ENCODE measurements at places on chromosomes 1 and 21.

- DNase-seq: no peak
These were observed 7.2 kb downstream of the PRDM2 start for GRCh38 chr1:13707164-13707563.

GRCh38 chr1:115182012-115182715, 92.9 kb upstream of the TSPAN2 start:
- no peak for DNase-seq

GRCh38 chr21:27298465-27298864, 331.6 kb upstream of the ADAMTS5 start:
- no peak for DNase-seq

DNA sequence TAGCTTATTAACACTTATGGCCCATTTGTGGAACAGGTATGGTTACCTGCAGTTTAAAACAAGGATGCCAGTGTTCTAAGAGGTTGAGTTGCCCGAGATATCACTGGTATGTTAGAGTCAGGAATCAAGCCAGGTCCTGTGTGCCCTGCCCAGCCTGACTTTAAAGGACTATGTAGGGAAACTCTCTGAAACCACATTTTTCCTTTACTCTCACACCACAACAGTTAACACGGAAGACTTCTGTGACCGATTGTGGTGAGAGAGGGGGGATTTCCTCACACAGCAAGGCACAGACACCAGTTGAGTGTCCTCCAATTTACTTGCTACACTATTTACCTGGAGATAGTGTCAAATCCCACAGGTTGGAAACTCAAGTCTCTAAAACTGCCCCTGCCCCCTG, 47.8 kb downstream of the UCK2 start:
- DNase-seq: no peak

DNA sequence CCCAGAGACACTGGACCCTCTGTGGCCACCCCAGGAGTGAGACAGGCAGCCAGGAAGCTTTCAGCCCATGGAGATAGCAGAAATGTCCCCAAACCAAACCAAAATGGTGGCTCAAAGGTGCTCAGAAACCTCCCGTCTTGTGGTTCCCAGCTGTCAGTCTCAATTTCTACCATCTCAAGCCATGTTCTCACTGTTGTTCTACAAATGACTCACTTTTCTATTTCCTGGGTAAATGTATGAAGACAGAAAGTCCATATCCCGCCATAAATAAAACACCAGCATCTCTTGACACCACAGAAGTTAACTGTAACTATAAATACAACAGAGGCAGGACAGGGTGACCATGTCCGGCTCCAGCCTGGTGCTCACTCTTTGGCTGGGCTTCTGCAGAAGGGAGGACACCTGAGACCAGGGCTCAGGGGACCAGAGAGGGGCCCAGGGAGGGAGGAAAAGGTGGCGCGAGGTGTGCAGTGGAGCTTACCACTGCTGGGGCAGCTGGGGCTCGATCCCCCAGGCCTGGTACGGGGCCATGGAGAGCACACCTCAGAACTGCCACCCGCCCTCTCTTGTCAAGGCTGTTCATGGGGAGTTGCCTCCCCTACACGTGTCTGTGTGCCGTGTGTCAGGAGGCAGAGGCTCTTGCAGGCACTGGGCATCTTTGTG, 43.6 kb downstream of the EPHB2 start:
- no peak for DNase-seq

DNA sequence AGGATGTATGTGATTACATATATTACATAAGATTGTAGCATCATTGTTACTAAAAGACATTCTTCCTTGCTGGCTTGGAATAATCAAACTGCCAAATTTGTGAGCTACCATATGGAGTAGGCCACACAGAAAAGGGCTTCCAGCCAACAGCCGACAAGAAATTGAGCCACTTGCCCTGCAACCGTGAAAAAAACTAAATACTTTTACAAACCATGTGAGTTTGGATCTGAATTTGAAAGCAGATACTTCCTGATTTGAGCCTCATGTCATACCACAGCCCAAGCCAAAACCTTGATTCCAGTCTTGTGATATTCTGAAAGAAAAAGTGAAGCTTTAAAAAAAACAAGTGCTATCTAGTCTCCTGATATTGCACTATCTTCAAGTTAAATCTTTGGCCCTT, 55.6 kb upstream of the PRMT6 start:
- no peak for DNase-seq

GRCh38 chr21:16908077-16908476, 604.8 kb upstream of the CXADR start:
- DNase-seq: no peak

DNA sequence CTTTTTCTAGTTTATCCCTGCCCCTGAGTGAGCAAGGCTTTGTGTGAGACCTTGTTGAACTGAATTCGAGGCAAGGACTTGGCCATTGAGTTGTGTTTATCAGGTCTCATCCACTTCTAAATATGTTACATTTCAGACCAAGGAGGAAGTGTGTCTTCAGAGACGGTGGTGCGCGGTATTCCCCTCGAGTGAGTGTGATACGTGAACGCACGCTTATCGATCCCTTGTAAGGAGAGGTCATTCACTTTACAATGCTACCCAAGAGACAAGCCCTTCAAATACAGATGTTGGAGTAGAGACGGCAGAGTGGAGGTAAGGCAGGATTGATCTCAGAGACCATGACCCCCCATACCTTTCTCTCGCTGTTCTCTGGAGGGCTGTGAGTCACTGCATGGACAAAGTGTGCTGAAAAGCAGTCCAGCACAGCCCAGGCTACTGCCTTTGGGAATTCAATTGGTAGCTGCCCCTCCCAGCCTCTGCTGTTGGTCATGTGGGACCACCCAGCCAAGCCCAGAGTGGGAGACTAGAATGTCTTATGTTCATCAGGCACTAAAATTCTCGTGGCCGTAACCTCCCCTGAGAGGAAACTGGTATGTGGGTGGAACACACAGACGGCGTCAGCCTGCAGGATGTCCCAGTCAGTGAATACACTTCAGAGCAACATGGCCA, 16.3 kb upstream of the MTARC1 start:
- DNase-seq: no peak

DNA sequence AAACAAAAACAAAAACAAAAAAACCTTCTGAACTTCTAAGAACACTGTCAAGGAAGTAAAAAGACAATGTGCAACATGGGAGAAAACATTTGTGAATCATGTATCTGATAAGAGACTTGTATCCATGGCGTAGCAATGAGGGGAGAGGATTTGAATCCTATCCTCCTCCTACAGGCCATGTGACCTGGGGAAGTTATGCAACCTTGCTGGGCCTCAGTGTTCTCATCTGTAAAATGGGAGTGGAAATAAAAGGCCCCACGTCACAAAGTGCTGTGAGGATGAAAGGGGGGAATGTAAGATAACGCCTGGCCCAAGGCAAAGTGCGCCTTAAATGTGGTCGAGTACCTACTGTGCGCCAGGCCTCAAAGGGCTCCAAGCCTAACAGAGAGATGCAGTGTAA, 83.7 kb downstream of the DISP3 start:
- DNase-seq: no peak

GRCh38 chr1:27416387-27417111, 24.1 kb downstream of the GPR3 start:
- DNase-seq: no peak

GRCh38 chr1:26403656-26404055, 7.0 kb upstream of the LIN28A start:
- no peak for DNase-seq

DNA sequence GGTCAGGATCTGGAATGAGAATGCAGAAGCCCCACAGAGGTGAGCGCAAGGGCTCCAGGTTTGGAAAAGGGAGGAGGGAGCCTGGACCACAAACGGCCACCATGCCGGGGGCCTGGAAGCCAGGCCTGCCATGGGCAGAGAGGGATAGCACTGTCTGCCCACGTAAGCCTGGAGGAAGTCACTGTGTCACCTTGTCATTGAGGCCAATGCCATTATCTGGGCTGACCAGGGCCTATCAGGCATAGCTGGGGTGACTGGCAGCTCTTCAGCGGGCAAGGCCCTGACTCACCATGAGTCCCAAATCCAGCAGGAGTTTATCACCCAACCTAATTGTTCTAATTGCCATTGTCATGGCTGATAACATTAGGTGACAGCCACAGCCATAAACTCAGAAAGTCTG, 84.6 kb downstream of the MATN1 start:
- no peak for DNase-seq

DNA sequence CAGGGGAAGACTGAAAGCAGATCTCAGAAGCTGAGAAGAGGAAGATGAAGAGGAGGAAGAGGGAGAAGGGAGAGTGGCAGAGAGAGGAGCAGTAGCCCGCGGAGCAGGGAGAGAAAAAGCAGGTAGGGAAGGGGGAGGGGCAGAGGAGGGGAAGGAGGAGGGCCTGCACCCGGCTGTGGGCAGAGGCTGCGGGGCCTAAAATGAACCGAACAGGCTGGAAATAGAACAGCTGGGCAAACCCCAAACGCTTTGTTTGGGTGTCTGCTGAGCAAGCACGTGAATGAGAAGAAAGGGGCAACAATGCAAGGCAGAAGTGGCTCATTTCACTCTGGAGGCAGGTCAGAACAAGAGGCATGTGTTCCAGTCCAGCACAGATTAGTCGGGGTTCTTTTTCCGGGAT, 33.5 kb downstream of the KCNC4 start:
- DNase-seq: no peak

DNA sequence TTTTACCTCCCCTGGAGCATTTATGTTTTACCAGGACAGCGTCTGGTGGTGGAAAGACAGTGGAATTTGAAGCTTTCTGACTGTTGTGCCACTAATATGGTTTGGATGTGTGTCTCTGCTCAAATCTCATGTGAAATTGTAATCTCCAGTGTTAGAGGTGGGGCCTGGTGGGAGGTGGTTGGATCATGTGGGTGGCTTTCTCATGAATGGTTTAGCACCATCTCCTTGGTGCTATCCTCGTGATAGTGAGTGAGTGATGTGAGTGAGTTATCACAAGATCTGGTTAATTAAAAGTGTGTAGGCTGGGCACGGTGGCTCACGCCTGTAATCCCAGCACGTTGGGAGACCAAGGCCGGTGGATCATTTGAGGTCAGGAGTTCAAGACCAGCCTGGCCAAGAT, 23.7 kb downstream of the PHLDA3 start:
- DNase-seq: no peak

DNA sequence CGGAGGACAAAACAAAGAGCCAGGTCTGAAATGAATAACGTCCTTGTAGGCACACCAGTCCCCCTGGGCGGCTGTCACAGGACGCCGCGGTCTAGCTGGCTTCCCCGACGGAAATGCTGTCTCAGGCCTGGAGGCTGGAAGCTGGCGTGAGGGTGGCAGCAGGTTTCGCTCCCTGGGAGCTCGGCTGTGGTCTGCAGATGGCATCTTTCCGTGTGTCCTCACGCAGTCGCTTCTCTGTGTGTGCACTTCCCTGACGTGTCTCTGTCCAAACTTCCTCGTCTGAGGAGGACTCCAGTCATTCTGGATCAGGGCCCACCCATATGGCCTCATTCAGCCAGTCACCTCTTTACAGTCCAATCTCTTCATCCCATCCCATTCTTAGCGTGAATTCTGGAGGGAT, 14.2 kb downstream of the TNFRSF14 start:
- no peak for DNase-seq

- no peak for DNase-seq
These were observed 92.6 kb upstream of the BEND5 start for GRCh38 chr1:48869116-48869893.

DNA sequence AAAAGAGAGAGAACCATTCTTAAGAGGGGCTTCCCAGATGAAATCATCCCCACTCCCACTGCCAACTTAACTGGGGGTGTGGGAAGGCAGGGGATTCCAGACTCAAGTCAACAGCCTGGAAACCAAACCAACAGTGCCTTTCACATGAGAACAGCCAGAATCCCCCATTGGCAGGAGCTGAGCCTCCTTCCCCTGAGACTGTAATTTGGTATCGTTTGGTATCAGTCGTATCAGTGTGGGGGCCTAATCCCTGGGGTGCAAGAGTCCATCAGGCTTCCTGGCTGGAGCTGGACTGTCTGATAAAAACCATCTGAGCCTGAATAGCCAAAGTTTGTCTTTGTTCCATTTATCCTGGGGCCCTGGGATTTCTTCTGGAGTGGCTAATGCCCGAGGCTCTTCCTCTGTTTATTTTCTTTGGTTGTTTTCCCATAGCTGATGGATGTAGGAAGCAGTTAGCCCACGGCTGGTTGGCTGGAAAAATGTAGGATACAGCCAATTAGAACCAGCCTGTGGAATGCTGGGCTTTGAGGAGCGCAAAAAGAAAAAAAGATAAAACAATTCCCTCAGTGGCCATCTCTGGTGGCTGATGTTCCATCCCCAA, 84.6 kb downstream of the LAMC2 start:
- no peak for DNase-seq

DNA sequence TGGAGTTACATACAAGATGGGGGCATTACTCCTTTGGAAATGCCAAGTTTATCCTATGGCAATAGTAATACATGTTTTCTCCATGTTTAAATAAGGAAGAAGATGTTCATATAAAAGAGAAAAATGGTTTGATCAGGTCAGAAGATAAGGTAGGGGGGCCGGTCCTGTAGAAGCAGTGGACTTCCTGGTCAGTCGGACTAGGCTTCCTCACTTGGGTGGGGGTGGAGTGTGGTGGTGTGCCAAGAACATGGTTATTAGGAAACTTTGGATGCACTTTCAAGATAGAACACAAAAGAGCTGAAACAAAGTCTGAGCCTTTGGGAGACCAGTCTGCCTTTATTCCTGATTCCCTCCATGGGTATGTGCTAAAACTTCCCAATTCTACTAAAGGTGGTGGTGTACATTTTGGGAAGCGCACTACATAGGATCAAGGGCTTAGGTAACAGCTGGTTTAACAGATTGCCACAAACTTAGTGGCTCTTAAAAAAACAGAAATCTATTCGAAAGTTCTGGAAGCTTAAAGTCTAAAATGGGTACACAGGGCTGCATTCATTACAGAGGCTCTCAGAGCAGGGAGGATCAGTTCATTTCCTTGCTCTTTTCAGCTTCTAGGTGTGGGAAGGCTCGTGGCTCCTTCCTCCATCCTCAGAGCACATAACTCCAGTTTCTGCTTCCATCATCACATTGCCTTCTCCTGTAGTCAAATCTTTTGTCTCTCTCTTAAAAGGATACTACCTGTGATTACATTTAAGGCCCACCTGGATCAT, 64.6 kb downstream of the KDM1A start:
- no peak for DNase-seq

DNA sequence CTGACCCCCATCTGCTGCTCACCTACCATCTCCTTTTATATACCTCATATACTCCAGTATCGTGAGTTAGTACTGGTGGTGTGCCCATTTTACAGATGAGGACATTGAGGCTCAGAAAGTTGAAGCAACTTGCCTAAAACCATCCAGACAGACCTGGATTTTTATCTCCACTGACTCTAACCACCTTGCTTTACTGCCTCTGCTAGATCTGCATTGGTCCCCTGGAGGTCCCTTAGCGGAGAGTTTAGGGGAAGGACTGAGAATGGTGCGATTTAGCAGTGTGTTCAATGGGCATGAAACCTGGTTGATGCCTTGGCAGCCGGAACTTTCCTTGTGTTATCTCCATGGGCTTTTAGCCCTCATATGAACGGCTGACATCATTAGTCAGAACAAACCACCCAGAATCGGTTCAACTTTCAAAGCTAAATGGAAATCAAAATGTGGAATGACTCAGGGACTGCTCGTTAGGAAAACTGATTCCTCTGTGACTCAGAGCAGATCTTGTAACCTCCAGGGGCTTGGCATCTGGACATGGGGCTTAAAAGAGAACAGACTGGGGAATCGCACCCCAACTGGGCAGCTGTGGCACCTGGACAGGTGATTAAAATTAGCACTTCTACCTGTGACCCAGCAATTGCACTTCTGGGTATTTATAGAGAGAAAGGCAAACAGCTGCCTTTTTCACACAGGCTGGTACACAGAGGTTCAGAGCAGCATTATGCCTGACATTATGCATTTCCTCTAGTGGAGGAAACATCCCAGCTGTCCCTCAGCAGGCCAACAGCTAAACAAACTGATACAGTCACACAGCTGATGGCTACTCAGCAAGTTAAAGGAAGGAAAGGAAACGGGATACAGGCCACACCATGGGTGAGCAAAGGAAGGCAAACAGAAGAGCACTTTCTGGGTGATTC, 25.3 kb downstream of the TMEM51 start:
- DNase-seq: no peak
